ENCODE measurements at places on chromosomes 12 and 14. TPM values are rescaled to one million over a fixed set of nuclear protein-coding genes. Genes with fewer than 3 reads are reported as not detected.

The GON7 gene
- total RNA-seq, result 12.9 TPM

The SERPINA10 gene
- not detected for total RNA-seq

The NYNRIN gene
- total RNA-seq, result not detected

The STXBP6 gene
- total RNA-seq, result not detected

The MYO1H gene
- total RNA-seq, result not detected

The CEP128 gene
- 42.2 TPM for total RNA-seq

The ATG14 gene
- total RNA-seq, result 7.3 TPM

The IFT81 gene
- 2.3 TPM for total RNA-seq

The NT5DC3 gene
- total RNA-seq, result 3.9 TPM

The B4GALNT3 gene
- total RNA-seq, result 20.6 TPM

The NRIP2 gene
- not detected for total RNA-seq

The SERPINA9 gene
- not detected for total RNA-seq

The GPRC5D gene
- total RNA-seq, result not detected

The HOXC9 gene
- not detected for total RNA-seq

The SNAPC1 gene
- 8.8 TPM for total RNA-seq

The DPY19L2 gene
- 1.5 TPM for total RNA-seq

The RNU4-1 gene
- 1,386 TPM for total RNA-seq
